ENCODE measurements at places on chromosomes 4 and X.

- no peak for DNase-seq
These were observed 1.3 kb downstream of the PARM1 start for GRCh38 chr4:74934016-74934831.

DNA sequence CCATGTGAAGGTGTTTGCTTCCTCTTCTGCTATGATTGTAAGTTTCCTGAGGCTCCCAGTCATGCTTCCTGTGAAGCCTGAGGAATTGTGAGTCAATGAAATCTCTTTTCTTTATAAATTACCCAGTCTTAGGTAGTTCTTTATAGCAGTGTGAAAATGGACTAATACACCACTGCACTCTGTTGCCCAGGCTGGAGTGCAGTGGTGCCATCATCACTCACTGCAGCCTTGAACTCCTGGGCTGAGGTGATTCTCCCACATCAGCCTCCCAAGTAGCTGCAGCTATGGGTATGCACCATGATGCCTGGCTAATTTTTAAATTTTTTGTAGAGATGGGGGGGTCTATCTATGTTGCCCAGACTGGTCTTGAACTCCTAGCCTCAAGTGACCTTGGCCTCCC is 15.8 kb upstream of the IGFBP7 start:
- DNase-seq, result no peak

- DNase-seq, result peak; percentile 14
These were observed 111.6 kb downstream of the BTC start for GRCh38 chr4:74682567-74683359.

DNA sequence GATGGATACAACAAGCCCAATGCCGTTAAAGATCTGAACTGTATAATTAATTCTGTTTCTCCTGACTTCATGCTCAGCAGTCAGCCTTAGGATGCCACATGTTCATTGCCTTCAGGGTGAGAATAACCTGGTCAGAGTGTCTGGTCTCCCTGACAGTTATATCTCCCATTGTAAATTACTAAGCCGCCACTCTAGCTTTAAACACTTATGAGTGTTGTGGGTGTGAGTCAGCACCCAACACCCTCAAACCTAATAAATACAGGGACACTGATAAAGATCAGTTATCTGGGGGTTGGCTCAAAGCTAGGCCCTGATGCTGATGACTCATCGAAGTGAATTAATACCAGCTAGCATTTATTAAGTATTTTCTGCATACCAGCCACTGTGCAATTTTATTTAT is 64.9 kb upstream of the DYNLT3 start:
- DNase-seq, result no peak

GRCh38 chr4:177323416-177323815 is 13.7 kb downstream of the NEIL3 start:
- DNase-seq, result no peak

DNA sequence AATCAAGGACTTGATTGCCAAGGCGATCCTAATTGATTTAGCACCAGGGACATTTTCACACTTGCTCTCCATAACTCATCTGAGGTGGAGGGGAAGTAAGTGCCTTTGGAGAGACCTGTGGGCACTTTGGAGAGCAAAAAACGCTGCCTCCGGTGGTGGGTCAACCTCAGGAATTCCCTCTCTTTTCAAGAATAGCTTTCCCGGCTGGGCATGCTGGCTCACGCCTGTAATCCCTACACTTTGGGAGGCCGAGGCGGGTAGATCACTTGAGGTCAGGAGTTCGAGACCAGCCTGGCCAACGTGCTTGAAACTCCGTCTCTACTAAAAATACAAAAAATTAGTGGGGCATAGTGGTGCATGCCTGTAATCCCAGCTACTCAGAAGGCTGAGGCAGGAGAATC is 49.2 kb downstream of the PRPS1 start:
- no peak for DNase-seq

DNA sequence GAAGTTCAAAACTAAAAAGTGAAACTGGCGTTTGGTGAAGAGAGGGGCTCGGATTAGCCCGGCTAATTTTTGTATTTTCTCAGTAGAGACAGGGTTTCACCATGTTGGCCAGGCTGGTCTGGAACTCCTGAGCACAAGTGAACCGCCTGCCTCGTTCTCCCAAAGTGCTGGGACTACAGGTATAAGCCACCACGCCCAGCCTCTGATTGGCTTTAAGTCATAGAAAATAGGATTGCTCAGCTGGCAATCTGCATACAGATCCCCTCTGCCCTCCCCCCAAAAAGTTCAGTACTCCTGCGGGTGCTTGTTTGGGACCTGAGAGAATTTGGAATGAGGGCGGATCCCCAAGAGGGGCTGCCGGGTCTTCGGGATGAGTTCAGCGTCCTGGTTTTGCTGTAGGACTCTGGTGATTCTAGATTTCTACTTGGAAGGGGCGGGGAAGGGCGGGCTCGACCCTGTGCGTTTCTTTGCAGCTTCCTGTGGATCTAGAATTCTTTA is 537 bp upstream of the PRKX start:
- DNase-seq, result no peak

GRCh38 chr4:22607382-22607781 is 85.4 kb upstream of the GBA3 start:
- DNase-seq, result peak; percentile 17

- no peak for DNase-seq
These were observed 63.1 kb upstream of the NDP start for GRCh38 chrX:44036336-44036735.

- DNase-seq, result no peak
These were observed 79.4 kb downstream of the FTHL17 start for GRCh38 chrX:30992381-30992904.

- DNase-seq, result no peak
These were observed 24.6 kb upstream of the GPR50 start for GRCh38 chrX:151151665-151152267.

DNA sequence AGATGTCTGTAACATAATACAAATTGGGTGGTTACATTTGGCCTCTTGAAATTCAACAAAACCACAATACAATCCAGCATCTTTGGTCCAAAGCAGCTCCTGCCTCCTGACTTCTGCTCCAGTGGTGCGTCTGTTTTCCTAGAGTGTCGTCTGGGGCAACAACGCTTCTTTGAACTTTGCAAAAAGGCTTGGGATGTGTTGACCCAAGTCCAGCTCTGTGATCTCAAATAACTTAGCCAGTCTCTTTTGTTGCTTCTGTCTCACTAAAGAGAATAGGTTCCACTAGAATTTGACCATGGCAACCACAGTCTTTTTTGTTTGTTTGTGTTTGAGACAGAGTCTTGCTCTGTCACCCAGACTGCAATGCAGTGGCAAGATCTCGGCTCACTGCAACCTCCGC is 324.0 kb downstream of the DHRSX start:
- DNase-seq, result no peak

DNA sequence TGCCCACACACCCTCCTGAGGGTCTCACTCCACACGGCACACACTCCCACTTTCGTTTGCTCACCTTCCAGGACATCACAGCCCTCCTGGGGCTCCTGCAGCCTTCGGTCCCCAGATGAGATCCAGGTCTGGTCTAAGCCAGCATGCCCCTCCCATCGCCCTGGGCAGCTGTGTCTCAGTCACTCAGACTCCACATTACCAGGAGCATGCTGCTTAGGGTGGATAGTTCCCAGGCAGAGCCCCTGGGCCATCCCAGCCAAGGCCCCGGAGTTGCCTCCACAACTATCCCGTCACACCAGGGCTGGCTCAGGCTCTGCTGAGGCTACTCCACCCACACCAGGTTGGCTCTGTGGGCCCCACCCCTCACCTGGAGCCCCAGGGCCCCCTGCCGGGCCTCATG is 50.4 kb upstream of the PSAPL1 start:
- DNase-seq, result no peak

DNA sequence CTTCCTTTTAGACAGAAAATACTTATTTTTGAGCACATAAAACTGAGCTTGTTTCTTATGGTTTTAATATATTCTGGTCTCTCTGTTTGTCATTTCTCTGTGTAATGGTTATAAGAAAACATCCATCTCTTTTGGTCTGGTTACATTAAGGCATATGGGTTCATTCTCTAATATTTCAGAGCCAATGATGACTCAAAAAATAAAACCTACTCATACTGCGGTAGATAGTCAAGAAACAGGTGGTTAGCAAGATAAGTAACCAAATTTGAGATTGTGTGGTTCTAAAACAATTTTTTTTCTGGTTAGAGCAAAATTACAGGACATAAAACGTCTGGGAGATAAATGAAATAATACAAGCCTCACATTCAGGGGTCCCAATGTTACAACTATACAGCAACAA is 654.5 kb downstream of the STIM2 start:
- no peak for DNase-seq

GRCh38 chr4:94676970-94677369 is 80.8 kb upstream of the BMPR1B start:
- DNase-seq, result no peak

DNA sequence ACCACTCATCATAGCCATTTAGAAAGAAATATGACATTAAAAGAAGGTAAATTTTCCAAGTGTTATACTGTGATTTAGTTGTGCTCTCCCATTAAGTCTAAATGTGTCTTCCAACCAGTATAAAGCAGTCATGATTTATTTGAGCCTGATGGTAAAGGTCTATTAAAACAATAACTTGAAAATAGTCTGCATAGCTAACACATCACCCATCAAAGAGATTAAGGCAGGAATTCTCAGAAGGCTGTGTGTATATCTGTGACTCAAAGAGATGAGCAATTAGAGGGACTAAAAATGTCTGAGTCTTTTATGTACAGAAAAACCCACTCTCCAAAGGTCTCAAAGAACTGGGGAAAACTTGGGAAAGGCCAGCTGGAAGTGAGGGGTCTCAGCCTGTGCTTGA is 70.3 kb upstream of the IQCM start:
- peak; percentile 6 for DNase-seq

GRCh38 chr4:186792728-186793366 is 69.2 kb upstream of the FAT1 start:
- DNase-seq, result no peak

DNA sequence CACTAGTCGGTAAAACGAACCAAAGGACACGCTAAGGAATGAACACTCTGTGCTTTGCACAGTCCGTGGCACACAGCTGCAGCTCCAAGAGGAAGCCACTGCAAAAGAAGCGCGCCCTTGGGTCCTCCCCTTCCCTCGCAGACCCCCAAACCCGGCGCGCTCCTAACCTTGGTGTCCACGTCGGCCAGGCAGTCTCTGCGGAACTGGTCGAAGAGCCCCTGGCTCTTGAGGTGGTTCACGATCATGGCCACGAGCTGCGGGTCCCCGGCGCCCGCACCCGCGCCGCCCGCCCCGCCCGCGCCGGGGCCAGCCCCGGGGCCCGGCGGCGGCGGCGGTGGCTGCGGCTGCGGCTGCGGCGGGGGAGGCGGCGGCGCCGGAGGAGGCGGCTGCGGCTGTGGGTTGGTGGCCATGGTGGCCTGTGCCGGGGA is 333 bp downstream of the BOD1L1 start:
- DNase-seq, result no peak

GRCh38 chr4:37599092-37599790 is 86.9 kb downstream of the RELL1 start:
- DNase-seq, result no peak

DNA sequence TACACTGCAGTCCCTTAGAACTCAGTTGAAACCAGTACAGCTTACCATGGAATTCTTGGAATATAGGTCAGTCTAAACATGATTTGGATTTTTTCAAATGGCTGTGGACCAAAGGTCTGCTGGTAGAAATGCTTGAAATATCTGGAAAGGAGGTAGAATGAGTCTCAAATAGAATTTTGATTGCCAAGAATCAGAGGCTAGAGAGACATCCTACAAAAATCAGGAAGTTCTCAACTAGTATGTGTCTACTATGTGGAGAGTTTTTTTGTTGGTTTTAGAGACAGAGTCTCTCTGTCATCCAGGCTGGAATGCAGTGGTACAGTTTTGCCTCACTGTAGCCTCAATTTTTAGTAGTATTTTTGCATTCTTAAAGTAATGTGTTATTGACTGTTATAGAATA is 53.6 kb downstream of the PAQR3 start:
- no peak for DNase-seq

GRCh38 chr4:145956288-145956890 is 17.8 kb upstream of the ZNF827 start:
- no peak for DNase-seq

DNA sequence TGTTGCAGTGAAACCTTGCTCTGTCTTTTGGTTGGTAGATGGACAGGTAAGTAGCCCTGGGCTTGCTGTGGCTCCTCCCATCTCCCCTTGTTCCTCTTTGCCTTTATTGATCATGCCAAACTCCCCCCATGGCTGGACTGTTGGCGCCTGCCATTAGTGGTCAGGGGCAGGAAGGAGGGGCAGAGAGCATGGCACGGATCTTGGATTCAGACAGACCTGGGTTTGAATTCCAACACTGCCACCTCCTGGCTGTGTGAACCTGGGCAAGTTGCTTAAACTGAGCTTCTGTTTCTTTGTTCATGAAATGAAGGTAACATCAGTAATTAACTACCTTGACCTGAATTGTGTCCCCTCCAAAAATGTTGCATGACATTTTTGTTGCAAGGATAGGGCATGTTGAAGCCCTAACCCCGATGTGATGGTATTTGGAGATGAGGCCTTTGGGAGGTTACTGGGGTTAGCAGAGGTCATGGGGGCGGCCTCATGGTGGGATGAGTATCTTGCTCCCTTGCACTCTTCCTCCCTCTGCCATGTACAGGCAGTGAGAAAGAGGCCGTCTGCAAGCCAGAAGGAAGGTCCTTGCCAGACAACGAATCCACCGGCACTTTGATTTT is 6.0 kb downstream of the SLC2A9 start:
- no peak for DNase-seq
